Suprapubic skin (tissue), 4 donors: ENCODE measurements at places on chromosomes 6 and 20.

DNA sequence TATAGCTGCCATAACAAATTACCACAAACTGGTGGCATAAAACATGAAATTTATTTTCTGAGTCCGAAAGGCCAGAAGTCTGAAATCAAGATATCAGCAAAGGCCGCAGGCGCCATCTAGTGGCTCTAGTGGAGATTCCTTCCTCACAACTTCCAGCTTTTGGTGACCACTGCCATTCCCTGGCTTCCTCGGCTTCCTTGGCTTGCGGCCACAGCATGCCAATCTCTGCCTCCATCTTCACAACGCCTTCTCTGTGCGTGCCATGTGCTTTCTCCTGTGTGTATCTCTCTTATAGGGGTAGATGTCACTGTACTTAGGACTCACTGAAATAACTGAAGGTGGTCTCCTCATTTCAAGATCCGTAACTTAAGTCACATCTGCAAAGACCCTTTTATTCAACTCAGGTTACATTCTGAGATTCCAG, 5.4 kb upstream of the PLAGL1 start:
- DNase-seq = peak; percentile 83

- DNase-seq = no peak
Observed at GRCh38 chr6:156992020-156992804, 215.0 kb downstream of the ARID1B start.

GRCh38 chr6:13427801-13428582, 59.4 kb downstream of the GFOD1 start:
- DNase-seq = no peak

DNA sequence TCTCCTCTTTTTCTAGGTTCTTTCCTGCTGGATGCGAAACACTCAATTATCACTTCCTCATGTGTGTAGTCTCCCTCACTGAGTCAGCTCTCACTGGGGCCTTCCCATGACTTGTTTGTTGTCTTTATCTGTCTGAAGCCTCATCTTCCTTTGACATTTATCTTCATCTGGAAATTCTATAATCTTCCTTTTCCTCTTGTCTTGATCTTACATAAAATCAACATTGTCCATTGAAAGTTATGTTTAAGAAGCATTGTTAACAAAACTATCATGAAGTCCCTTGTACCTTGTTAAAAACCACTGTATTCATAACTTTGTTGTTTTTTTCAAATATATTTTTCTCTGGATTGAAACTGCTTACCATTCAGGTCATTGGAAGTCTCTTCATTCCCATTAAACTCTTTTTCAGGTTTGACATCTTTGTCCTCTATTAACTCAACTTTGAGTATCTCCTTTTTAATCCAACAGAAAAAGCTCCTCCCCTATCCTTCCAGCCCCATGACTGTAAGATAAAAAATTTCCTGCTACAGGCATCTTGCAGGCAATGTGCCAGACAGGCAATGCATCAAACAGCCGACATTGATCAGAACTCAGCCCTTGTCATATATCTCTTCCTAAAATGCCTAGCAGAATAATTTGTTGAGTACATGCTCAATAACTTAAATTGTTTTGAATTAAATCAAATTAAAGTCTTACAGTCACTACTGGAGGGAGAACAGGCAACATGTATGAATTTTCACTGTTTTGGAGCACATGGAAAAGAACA, 34.8 kb downstream of the MYLIP start:
- no peak for DNase-seq

GRCh38 chr20:44745598-44746366, at the start of gene KCNK15:
Gene KCNK15 (plus strand): TSS chr20:44745865. CDS start chr20:44745911, 46 bp downstream.
- no peak for DNase-seq

DNA sequence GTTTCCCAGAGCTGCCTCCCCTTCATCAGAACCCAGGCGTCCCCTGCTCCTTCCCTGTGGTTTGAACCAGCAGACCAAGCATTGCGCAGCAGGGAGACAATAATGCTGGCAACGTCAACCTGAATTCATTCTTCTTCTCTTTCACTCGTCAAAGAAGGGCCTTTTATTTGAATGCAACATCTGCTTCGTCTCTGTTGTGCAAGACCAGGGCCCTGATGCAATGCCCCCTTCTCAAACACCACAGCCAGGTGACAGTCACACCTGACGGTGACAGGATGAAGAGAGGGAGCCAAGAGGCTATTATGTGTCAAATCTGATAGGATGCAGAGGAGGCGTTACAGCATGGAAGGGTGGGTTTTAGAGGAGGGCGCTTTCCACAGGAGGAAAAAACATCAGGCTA, 8.0 kb downstream of the INSM1 start:
- no peak for DNase-seq

DNA sequence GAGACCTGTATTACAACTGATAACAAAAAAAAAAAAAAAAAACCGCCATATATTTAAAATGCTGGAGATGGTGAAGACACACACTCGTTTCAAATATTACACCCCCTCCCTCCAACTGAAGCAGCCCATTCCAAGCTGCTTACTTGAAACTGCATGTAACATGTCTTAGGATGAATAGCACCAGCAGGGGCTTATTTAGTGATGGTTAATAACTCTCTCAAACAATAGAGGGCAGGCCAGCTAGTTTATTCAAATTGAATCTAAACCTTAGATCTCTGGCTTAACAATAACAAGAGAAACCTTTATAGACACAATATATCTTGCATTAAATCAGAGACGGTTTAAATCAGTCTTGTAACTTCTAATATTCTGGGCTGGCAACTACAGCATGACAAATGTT, 9.3 kb upstream of the JPH2 start:
- no peak for DNase-seq
